Stimulated activated CD4-positive, alpha-beta T cell treated with anti-CD3 and anti-CD28 coated beads, TNF-alpha, amount 100 ng/mL, for 4 hours (primary cell): ENCODE measurements at places on chromosomes 2 and 18.

- DNase-seq: no peak
These were observed 11.8 kb upstream of the GNLY start for GRCh38 chr2:85682378-85682777.

- DNase-seq: no peak
These were observed 469.8 kb upstream of the ACVR2A start for GRCh38 chr2:147375073-147375472.

GRCh38 chr2:241315879-241316631, at the start of gene SEPTIN2:
TSS of gene SEPTIN2 (plus strand) at chr2:241315925. CDS start at chr2:241324233, 8,308 bp downstream.
- DNase-seq: peak; percentile 56

- DNase-seq: no peak
These were observed 451.4 kb upstream of the SLC14A2 start for GRCh38 chr18:45163871-45164270.

GRCh38 chr2:177147093-177147694, 65.4 kb upstream of the HNRNPA3 start:
- no peak for DNase-seq

DNA sequence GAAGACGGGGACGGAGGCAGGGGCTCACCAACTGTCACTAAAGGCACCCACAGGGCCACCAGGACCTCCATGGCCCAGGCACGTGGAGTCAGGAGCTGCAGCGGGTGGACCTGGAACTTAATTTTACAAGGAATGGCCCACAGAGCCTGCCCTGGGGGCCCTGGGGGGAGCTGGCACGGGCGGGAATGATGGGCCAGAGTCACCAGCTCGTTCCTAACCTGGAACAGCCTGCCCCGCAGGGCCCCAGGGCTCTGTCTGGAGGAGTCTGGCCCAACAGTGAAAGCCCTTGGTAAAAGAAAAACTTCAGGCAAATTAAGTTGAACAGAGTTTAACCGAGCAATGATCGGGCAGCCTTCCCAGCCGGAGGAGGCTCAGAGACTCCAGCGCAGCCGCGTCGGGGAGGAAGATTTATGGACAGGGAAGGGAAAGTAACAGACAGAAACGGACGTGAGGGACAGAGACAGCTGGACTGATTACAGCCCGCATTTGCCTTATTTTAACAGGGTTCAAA, 118.4 kb upstream of the TMEM18 start:
- no peak for DNase-seq
